Progenitor cell of endocrine pancreas (in vitro differentiated cells): ENCODE measurements at places on chromosomes 2 and 18. TPM values are rescaled to one million over a fixed set of nuclear protein-coding genes. Genes with fewer than 3 reads are reported as not detected.

GRCh38 chr2:240351088-240351741 lies 84.2 kb upstream of the GPC1 start:
- DNase-seq: no peak

GRCh38 chr18:35733408-35733807 lies 151.9 kb downstream of the GALNT1 start:
- DNase-seq: no peak

DNA sequence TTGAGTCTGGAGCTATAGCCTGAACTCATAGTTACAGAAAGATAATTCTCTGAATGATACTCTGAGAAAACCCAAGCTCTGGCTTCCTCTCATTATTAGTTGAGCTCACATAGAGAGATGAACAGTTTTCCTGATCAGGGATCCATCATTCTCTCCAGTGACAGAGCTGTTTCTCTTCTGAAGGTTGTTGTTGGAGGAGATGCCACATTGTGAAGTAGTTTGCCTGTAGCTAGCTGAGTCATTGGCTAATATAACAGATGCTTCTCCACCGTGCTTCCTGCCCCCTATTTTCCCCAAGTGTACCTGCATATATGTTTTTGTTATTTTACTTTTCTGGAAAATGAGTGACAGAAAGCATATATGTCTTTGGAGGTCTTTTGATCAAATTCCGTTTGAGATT lies 64.6 kb downstream of the OSBPL6 start:
- DNase-seq: no peak

Gene SCTR
- 33.1 and 34.9 TPM in 2 replicates for total RNA-seq

DNA sequence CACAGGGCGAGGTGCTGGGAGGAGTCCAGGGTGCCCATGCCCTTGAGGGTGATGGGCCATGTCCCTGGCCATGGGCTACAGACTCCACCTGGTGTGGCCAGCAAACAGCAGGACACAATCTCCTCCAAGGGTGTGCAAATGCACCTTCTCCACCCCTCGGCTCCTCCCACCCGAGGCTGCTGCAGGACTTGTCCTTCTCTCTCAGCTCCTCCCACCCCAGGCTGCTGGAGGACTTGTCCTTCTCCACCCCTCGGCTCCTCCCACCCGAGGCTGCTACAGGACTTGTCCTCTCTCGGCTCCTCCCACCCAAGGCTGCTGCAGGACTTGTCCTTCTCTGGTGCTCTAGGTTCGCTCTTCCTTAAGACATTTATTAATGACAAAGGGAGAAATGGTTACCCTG lies 57.3 kb upstream of the SNTG2 start:
- DNase-seq: no peak

DNA sequence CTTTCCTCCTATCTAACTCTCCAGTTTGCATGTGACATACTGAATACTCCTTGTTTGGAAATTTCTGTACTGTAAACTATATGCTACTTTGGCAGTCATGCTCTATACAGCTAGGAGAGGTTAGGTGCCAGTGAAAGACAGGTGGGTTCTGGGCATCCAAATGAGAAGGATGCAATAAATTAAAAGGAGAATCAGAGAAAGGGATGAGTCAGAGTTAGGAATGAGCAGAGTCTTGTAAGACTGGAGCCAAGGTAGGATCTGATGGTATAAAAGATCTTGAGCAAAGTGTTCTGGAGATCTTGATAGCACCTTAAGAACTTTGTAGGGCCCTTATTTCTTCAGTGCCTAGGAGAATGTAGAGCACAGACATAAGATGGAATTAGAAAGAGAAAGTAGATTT lies 58.7 kb upstream of the STAM2 start:
- no peak for DNase-seq

GRCh38 chr2:170972296-170973224 lies 43.5 kb downstream of the GORASP2 start:
- DNase-seq: no peak

DNA sequence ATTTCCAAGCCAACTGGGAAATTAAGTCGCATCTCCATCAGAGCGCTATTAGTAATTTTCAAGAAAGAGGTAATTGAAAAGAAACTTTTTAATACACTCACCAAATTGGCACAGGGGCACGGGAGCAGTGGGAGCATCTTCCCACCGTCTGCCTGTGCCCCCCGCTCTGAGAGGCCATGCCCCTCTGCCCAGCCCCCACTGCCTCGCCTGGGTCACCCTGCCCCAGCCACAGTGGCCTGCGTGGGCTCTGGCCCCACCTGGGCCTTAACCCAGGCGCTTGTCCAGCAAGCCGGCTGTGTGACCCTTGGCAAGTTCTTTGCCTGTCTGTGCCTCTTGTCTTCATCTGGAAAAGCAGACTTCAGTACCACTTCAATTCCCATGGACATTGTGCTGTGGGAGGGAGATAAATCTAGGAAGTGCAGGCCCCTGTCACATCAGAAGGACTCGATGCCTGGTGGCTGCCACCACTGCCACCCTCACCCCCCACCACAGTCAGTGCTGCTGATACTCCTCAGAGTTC lies 31.9 kb downstream of the GLI2 start:
- DNase-seq: no peak

Gene TUBB8B
- 0.64 and 0.93 TPM in 2 replicates for total RNA-seq

DNA sequence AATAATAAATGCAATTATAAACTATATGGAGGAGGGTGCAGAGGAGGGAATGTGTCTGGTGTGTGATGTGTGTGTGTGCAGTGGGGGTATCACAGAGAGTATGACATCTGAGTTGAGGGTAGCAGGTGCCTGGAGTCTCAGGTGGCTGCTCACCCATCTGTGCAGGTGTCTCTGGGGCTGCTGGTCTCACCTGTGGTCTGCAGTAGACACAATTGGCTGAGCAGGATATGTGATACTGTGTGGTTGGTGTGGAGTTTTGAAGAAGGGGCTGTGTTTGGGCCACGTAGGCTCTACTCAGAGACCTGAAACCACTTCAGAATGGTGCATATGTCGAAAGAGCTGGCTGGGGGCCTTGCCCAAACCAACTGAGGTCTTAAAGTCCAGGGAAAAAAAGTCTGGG lies 17.0 kb downstream of the FABP1 start:
- DNase-seq: no peak

DNA sequence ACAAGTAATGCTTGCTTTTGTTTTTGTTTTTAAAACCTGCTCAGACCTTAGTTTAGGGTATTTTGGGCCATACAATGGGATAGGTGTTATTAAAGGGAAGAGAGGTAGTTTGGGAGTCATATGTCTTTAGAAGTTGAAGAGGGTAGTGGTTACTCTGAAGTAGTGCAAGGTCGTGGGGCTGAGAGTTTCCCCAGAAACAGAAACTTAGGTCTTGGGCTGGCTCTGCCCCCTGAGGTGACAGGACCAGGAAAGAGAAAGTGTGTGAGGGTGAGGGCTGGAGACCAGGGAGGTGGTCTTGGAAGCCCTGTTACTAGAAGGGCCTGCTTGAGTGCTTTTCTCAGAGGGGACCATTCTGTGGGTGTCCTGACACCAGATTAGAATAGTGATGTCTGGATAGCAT lies 500.5 kb upstream of the SPHKAP start:
- no peak for DNase-seq

GRCh38 chr2:150120326-150120955 lies 367.0 kb downstream of the RND3 start:
- DNase-seq: no peak

Gene DLGAP1
- 16.7 and 18.3 TPM in 2 replicates for total RNA-seq

Gene ABCG5
- total RNA-seq: not detected in 2 replicates

Gene TUBA4B
- not detected in 2 replicates for total RNA-seq

DNA sequence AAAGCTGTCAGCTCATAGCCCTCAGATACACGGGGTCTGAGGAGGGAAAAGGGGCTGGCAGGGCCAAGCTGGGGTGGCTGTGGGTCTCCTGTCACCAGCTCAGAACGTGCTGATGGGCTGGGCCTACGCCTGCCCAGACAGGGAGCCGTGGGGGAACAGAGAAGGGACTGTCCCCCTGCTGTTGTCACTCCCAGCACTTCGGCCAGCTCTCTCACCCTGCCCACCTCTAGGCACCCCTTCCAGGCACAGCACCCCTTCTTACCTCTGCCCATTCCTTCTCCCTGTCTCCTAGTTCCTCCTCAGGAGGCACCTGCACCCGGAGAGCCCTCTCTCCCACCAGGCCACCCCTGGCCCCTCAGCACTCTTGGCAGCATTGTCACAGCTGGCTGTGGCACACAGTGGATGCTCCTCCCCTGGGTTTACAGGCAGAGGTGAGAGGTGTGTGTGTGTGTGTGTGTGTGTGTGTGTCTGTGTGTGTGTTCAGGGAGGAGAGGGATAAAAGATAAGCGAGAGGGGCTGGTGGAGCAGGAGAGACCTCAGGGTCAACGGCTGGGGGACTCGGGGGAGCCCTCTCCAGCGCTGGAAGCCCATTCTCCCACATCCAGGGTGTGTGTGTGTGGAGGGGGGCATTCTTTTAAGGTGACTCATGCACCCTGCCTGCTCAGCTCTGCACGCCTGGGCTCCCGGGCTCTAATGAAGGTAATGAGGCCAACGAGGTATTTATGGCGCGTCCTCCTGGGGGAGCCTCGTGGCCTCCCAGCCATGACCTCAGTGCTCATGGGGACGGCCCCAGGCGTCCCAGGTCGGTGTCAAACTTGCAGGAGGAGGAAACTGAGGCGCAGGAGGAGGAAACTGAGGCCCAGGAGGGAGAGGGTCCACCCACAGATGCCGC lies 66.1 kb upstream of the SMAD7 start:
- peak; percentile 57 for DNase-seq

Gene TAF4B
- total RNA-seq: 1.8 and 2.2 TPM in 2 replicates

DNA sequence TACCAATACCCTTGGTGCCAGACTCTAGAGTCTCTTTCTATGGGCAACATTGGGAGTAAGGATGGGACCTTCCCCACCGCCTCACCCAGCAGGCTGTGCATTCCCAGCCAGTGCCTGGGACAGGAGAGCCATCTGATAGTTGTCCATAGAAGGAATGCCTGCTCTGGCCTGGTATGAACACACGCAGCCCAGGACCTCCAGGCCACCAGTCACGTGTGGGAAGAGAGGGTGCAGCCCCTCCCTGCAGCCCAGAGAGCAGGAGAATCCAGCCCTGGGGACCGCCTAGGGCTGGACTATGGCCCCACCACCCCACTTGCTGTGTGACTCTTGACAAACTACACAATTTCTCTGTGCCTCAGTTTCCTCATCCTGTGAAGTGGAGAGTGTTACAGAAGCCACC lies 52.5 kb upstream of the ID2 start:
- no peak for DNase-seq

- DNase-seq: no peak
Observed at GRCh38 chr2:75007061-75007460, 48.6 kb downstream of the POLE4 start.

GRCh38 chr2:232490221-232491138 lies 2.8 kb upstream of the ECEL1 start:
- DNase-seq: no peak

Gene SCYGR8
- total RNA-seq: not detected in 2 replicates

Gene CFAP65
- 0.65 and 0.67 TPM in 2 replicates for total RNA-seq

DNA sequence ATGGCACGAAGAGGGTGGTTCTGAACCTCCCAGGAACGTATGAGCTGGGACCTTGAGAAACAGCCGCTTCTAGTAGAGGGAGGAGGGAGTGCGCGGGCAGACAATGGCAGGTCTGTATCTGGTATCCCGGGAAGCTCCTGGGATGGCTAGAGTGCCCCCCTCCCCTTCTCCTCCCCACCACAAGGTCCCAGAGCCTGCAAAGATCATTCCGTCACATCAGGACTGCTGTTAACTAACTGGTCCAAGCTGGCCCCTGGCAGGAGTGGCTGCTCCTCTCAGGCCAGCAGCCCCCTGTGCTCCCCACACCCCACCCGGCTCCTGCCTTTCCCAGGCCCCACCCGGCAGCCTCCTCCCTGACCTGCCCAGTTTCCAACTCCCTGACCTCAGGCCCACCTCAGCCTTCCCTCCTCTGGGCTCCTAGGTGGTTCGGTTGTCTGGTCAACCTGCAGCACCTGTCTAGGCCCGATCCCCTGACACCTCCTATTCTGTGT lies 75.0 kb downstream of the TPO start:
- DNase-seq: no peak

Gene ITGB6
- total RNA-seq: 6.7 and 7.0 TPM in 2 replicates

GRCh38 chr2:10497797-10498251 lies 49.7 kb upstream of the ODC1 start:
- DNase-seq: no peak

DNA sequence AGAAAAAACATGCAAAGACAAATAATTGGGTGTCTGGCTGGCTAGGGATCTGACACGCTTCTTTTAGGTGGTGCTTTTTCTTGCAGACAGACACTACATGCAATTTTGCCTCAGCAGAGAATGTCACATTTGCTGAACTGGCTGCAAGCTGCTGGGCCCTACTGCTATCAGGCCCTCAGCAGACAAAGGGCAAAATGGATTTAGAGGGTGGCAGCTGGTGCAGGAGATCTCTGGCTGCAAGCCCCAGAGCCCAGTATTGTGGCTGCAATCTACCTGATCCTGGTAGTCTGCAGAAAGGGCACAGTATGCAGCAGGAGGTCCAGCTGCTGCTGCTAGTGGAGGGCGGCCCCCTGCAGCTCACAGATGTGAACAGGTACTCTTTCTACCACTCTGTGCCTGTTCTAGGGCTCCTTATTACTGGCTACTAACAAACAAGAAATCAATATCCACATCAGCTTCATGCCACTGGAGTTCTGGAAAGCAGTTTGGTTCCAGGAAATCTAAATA lies 796.7 kb upstream of the CELF4 start:
- no peak for DNase-seq

DNA sequence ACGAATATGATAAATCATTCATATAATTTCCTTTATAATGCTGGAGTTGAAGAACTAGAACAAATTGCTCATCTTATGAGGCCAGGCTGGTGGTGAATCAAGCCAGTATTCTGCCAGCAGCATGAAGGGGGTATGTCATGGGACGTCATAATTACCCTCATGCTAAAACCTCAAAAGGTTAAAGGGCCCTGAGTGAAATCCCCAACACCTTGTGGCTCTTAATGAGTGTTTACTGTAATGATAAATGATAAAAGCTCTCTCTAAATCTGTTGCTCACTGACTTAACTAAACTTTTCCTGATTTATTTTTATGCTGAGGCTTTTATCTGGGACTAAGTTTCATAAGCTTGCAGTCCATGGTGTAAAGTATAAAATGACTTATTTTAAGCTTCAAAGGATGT lies 18.3 kb upstream of the NEDD4L start:
- no peak for DNase-seq

GRCh38 chr2:69950241-69950640 lies 11.2 kb downstream of the ASPRV1 start:
- DNase-seq: no peak
